Esophagus squamous epithelium (tissue), 5 donors: ENCODE measurements at places on chromosomes 3 and 15.

- no peak for DNase-seq
Observed at GRCh38 chr15:31169558-31169957, 68.0 kb upstream of the TRPM1 start.

DNA sequence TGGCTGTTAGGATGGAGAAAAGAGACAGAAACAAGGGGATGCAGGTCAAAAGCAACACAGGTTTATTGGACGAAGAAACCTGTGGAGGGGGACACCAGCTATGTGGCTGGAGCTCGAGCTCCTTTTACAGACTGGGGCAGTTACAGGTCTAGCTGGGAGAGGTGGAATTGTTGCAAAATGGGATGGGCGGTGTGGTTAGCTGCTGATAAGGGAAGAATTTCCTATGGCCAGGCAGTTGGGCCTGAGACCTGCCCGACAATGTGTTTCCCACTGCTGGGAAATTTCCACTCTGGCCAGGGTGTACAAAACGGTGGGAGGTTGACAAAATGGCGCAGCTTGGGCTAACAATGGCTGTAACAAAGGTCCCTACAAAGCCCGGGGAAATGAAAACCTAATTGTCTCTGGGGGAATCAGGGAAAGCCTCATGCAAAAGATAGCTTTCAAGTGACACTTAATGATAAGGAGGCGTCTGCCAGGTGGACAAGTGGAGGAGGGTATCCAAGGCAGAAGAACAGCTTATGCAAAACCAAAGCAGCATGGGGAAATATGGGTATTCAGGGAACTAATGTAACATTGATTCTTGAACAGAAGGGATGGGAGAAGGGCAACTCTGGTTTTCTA lies 137.4 kb upstream of the SGO1 start:
- no peak for DNase-seq

DNA sequence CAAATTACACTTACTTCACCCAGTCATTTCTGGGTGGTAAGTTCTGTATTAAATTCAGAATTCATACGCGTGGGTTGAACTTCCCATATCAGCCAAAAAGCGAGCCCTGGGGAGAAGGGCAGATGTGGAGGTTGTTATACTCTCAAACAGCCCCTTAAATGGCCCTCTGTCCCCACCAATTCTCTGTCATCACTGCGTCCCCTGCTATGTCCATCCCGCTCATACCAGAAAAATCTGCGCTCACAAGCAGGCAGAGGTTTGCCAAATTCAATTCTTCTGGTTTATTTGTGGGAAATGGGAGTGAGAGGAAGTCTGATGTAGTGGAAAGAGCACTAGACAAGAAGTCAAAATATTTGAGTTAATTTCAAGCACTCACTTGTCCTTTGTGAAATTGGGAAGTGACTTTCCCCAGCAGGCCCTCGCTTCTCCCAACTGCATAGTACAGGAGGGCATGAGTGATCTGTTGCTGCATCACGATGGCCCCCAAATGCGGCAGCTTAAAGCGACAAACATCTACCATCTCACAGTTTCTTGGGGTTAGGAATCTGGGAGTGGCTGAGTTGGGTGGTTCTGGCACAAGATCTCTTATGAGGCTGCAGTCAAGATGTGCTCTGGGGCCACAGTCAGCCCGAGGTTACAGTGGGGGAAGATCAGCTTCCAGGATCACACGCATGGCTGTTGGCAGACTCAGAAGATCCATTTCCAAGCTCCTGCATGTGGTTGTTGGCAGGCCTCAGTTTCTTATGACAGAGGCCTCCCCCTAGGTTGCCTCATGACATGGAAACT lies 67.7 kb downstream of the CPN2 start:
- DNase-seq: no peak

GRCh38 chr3:124785973-124786372 lies 55.7 kb downstream of the UMPS start:
- no peak for DNase-seq

GRCh38 chr15:38253351-38253781 lies 730 bp downstream of the SPRED1 start:
- DNase-seq: no peak

DNA sequence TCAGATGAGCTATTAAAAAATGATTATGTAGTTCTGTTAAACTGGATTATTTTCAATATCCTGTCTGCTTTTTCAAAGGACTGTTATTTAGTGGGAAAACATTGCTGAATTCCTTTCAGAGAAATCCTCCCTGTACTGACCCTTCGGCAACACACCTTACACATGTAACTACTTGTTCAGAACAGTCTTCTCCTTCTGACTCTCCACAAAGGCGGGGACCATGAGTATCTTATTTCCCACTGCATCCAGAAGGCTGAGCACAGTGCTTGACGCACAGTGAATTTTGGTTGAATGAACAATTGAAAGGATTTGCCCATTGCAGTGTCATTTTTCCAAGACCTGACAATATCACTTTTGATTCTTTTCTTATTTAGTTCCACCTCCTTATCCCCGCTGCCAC lies 23.1 kb upstream of the CFAP161 start:
- no peak for DNase-seq

DNA sequence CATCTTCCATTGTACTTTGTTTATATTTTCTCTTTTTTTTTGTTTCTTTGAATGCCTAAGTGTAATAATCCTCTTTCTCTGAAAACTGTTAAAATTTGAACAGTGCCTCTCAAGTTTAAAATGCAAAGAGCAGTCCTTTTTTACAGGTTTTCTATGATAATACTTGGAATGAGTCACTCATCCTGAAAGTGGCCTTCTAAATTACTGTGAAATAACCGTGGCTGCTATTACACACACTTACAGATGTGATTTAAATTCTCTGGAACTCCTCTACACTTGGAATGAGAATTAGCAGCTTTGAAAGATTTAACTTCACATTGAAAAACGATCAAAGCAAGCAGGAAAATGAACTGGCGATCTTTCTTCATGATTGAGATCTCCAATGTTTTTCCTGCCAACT lies 105.9 kb downstream of the ROBO1 start:
- DNase-seq: no peak

DNA sequence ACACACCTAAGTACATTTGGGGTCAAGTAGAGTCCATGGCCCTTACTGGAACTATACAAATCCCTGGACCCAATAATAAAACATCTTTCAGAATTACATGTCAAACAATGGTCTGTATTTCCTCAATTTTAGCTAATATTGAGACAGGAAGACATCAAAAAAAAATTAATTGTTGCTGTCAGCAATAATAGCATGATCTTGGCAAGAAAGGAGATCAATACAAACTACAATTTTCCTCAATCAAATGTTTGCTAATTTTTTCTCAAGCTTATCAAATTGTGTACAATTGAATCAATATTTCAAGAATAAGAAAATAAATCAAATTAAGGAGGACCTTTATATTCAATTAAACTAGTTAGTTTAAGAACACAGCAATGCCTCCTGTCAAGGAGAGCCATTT lies 62.6 kb downstream of the FSIP1 start:
- DNase-seq: no peak

DNA sequence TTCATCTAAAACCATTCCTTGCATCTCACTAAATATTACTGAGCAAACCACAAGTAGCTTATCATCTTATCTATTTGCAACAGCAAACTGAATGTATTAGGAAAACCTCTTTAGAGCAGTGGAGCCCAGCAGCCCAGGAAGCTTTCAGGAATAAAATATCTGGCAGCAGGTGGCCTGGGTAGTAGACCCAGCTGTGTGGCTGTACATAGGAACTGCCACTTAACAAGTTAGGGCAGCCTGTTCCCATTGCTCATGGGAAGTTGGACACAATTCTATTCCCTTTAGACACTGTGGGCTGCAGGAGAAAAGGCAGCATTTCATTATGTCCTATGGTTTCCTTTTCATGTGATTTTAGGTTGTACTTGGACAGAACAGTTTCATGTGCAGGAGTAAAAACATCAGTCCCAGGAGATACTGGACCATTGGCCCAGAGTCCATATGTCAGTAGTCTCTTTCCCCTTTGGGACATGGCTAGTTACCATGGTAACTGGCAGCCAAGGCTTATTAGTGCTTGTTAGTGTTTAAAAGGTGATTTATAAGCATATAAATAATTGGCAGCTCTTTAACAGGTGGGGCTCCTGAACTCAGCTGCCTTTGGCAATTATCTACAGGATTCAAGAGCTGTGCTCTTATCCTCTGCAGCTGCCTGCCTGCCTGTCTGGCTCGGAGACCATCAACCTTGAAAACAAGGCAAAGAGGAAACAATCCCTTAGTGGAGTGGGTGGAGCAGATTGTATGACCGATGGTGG lies 28.9 kb upstream of the LSAMP start:
- no peak for DNase-seq

- DNase-seq: no peak
Observed at GRCh38 chr3:37985637-37986320, 4.8 kb upstream of the VILL start.

GRCh38 chr15:70202756-70203155 lies 105.0 kb upstream of the TLE3 start:
- DNase-seq: no peak

GRCh38 chr3:197189623-197190022 lies 108.8 kb downstream of the DLG1 start:
- no peak for DNase-seq

DNA sequence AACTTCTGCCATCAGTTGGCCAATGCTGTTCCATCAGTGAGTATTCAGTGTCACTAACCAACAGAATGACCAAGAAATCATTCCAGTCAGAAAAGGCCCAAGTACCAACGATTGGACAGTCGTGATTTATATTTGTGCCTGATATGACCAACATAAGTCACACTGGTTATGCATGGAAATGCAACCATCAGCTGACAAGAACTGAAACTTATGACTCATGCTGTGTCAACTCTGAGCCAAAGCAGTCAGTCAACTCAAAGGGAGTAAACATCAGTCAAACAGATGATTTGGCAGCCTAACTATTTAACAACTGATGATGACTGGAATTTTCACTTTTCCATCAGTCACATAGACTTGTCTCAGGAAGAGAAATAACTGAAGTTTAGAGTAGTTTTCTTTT lies 142.4 kb downstream of the ANXA2 start:
- DNase-seq: no peak

- no peak for DNase-seq
Observed at GRCh38 chr3:12328132-12328836, 39.4 kb downstream of the PPARG start.

DNA sequence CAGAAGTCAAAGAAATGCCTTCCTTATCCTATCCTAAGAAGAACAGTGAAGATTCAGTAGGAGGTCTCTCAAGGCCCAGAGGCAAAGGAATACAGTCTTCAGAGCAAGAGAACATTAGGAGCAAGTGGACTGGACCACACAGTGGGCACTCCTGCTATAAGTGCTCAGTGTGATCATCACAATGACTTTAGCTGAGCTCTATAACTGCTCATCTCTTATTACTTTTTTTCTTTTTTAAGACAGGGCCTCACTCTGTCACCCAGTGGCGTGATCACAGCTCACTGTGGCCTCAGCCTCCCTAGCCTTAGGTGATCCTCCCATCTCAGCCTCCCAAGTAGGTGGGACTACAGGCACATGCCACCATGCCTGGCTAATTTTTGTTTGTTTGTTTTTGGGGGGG lies 48.1 kb downstream of the COL8A1 start:
- DNase-seq: no peak

DNA sequence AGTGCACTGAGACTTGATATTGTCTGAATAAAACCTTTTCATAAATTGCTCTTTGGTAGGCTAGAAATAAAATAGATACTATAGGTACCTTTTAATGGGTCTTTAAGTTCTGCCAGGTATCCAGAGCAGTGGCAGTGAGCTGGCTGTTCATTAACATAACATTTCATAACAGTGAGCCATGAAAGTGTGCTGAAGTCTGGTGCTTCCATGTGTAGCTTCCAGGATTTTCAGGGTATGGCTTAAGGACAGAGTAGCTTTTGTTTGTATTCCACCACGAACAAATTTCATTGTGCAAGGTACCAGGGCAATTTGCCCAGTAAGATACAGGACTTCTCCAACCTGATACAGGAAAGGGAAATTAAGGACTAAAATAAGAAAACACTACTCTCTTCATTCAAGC lies 124.7 kb upstream of the NANOGP8 start:
- no peak for DNase-seq

GRCh38 chr3:62559831-62560445 lies 186.6 kb upstream of the FEZF2 start:
- DNase-seq: no peak

DNA sequence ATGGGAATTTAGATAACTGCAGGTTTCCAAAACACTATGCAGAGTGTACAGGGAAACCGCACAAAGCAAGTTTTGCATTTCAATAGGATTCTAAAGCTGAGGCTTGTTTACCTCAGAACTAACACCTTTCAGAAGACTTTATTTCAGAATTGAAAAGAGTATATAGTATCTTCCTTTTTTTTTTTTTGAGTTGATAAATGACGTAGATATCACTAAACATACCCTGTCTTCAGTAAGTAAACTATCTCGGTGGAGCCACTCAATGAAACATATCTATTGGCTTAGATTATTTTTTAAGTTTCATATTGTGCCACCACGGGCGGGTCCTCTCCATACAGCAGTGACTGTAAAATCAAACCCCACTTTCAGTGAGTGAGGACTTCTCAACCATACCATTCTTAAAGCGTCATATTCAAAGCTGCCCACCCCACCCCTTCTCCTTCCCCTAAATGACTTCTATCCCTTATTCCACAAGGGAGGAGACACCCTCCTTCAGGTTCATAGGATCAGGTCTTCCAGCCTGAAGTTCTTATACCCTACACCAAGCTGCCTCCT lies 2.0 kb upstream of the TBL1XR1 start:
- DNase-seq: no peak

DNA sequence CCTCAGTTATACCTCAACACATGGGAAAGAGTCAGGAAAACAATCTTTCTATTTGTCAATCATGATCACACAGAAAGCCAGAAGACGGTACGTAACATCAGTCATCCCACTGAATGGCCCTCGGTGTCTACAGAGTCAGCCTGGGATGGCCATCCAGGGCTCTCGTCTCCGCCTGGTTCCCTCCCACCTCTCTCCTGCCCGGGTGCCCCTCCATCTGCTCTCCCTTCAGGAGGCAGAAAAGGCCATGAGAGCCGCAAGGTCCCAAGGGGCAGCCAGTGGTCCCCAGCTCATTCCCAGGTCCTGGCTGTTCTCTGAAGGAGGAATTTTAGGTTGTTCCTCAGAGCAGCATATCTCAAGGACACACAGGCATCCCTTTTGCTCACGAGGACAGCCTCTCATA lies 4.4 kb upstream of the LRRC15 start:
- no peak for DNase-seq

GRCh38 chr3:156424758-156425157 lies 130.2 kb downstream of the SSR3 start:
- DNase-seq: no peak

DNA sequence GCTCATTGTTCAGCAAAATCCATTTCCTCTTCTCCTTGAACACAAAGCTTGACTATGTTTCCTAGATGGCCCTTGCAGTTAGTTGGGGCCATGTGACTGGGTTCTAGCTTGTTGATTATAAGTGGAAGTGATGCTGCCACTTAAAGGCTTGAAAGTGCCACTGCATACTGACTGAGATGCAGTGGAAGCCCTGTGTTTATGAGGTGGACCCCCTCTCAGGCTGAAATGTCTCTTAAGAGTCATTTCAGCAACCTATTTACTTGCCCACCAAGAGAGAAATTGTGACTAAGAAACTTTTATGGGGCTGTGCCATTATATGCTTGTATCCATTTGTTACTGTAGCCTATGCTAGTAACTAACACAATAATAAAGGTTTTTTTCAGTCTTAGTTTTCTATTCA lies 8.4 kb upstream of the ANP32A start:
- DNase-seq: no peak
